CD4-positive, alpha-beta T cell treated with Interleukin-12 subunit alpha and Interleukin-12 subunit beta, for 1 hour (primary cell): ENCODE measurements at places on chromosomes 6 and 20.

DNA sequence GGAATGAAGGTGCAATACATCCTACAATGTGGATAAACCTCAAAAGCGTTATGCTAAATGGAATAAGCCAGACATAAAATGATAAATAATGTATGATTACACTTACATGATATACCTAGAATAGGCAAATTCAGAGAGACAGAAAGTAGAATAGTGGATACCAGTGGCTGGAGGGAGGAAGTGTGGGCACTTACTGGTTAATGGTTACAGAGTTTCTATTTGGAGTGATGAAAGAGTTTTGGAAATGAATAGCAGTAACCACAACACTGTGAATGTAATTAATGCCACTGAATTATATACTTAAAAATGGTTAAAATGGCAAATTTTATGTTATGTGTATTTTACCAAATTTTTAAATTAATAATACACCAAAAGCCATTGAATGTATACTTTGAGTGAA, 71.4 kb upstream of the CST7 start:
- DNase-seq: no peak

DNA sequence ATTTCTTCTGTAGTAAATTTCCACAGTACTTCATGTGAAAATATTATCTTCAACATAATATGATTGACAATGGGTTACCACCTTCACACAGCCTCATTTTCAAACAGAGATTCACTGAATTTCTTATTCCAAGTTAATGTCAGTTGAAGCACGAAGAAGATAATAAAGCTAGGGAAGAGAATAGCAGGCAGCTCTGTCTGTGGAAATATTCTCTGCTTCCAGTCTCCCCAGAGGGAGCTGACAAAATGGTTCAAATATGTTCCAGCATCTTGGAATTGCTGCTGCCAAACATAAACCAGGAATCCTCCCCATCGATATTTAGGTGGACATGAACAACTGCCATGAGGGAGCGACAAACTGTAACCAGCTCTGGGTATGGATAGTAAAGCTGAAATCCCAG, 224.8 kb downstream of the GJA1 start:
- no peak for DNase-seq

DNA sequence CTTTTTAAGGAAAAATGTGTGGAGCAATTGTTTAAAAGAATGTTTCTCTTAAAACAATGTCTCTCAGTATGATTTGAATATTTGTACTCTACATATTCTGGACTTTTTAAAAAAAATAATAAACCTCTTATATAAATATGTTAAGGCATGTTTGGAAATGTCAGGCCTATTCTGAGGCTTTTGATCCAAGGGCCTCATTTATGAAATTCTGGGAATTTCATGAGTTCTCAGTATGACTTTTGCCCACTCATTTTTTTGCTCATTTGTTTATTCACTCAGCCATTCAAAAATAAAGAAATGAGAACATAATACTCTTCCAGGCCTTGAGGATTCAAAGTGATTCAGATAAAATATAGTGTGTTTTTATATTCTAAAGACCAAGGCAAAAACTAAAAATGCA, 60.4 kb downstream of the DOK5 start:
- no peak for DNase-seq

GRCh38 chr20:8213831-8214587, 81.9 kb downstream of the PLCB1 start:
- peak; percentile 24 for DNase-seq

DNA sequence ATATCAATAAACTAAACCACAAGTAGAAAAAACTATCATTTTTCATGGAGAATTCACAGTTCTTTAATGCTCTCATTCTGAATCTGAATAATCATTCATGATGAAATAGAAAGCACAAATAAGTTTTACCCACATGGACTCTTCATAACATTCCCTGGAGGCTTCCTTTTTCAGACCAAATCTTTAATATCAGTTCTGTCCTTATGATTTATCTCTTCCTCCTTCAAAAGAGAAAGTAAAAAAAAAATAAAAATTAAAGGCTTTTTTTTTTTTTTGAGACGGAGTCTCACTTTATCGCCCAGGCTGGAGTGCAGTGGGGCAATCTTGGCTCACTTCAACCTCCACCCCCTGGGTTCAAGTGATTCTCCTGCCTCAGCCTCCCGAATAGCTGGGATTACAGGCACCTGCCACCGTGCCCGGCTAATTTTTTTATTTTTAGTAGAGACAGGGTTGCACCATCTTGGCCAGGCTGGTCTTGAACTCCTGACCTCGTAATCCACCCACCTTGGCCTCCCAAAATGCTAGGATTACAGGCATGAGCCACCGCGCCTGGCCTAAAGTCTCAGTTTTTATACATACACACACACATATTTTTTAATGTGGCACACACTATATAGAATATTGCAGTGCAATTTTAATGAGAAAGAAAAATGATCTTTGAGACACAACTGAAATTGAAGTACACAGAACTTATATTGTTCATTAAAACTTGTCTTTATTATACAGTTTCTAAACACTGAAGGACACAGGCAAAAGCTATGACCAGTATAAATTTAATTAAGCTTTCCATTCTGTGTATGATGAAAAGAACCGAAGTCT, 31.9 kb upstream of the ZNF217 start:
- DNase-seq: no peak
